ENCODE measurements at places on chromosomes 7 and 10.

- peak; percentile 11 for DNase-seq
Measured at GRCh38 chr7:151047976-151048815, at the start of gene ASIC3. ASIC3 (plus strand) TSS chr7:151048531; CDS start chr7:151048886, 355 bp downstream.

DNA sequence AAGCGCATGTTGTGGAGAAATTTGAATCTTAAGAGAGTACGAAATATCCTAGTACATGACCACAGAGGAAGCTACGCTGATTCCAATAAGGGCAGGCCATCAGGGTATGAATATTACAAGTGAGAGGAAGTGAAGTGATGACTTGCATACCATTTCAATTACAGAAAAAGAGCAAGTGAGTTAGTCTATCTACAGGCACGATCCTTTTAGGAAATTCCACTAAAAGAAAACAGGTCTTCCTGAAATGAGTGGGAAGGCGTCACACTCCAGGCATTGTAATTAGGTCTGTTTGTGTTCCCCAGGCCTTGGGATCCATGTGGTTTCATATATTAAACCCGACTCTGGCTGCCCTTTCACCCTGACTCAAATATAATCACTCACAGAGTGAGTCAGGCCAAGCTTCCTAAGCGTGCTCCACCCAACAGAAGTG, 152.5 kb downstream of the SEMA3A start:
- no peak for DNase-seq

- DNase-seq, result no peak
Measured at GRCh38 chr7:42978496-42978895, 46.3 kb downstream of the MRPL32 start.

DNA sequence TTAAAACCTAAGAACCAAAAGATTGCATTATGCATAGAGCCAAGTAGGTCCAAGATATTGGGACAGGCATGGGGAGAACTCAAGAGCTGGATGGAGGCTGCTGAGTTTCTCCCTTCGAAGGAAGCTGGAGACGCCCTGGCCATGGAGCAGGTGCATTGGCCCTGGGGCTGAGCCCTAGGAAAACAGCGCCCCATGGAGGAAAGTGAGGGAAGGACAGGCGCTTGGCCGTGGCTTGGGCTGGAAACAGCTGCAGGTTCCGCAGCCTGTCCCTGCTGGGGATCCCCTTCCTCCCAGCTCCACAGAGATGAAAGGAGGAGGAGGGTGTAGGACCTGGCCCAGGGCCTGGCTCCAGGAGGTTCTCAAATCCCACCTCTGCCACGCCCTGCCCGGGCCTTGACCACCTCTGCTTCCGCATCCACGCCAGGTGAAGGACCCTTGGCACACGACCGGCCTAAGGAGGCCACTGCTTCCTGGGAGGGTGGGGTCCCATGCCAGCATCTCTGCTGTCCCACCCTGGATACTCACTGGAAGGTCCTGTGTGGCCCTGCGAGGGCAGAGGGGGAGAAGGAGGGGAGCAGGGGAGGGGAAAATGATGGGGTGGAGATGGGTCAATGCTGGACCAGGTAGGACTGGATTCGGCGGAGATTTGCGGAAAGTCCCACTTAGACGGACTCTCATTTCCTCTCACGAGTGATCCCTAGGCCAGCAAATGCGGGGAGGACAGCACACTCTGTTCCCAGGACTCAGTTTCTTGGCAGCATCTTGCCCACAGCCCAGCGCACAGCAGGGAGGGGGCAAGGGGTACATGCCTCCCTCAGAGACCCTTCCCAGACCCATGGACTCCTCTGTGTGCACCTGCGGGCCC, 258.6 kb upstream of the TCERG1L start:
- DNase-seq, result no peak

DNA sequence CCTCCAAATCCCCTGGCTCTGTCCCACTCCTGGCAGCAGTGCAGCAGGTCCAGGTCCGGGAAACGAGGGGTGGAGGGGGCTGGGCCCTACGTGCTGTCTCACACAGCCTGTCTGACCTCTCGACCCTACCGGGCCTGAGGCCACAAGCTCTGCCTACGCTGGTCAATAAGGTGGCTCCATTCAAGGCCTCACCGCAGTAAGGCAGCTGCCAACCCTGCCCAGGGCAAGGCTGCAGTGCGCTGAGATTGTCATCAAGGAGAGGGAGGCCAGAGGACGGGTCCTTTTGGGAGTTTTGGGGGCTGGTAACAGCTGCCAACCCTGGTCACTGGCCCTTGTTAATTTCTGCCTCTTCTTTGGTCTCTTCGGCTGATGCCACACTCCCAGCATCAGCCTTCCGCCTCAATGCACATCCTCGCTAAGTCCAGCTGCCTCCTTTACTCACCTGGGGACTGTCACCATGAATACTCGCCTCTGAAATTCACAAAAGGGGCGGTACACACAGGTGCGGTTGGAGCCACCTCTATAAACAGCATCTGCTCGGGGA, 3.5 kb downstream of the EPO start:
- no peak for DNase-seq

GRCh38 chr7:39461263-39461820, 104.9 kb upstream of the YAE1 start:
- no peak for DNase-seq

DNA sequence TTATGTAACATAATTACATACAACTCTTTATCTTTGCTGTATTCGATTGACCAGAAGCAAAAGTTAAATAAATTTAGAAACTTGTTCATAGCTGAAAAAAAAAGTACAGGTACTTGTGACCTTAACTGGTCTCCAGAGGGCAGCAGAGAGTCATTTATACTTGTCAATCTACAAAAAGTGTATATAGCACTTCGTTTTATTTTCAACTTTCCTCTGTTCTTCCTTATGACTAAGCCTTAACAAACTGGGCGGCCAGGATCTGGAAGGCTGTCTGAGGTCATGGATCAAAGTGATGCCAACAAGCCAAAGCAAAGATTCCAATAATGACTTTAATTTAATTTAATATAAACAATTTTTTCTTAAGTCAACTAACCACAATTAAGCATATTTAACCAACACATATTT, 29.8 kb downstream of the C10orf67 start:
- peak; percentile 25 for DNase-seq

DNA sequence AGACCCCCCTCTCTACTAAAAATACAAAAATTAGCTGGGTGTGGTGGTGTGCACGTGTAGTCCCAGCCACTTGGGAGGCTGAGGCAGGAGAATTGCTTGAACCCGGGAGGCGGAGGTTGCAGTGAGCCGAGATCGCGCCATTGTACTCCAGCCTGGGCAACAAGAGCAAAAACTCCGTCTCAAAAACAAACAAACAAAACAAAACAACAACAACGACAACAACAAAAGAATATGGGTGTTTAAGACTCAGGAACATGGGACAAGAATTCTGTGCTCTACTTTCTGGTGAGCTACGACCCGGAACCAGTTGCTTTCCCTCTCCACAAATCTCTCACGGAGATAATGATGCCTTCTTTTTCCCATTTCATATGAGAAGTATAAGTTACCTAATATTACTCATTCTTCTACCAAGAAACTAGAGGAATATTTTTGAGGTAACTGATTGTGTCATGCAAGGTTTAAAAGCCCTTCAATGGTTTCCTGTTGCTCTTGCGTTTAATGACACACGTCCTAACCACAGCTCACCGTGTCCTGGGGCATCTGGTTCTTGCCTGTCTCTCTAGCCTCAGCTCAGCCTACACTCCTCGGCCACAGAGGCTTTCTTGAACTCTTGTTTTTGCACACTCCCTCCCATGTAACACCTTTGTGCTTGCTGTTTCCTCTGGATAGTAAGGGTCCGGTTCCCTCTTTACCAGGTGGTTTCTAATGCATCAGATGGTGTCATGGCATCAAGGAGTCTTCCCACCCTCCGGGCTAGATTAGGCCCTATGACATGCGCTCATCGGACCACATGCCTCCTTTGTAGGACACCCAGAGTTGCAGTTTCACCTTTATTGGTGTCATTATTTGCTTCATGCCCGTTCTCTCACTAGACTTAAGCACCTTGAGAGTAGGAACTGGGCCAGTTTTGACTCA, 67.5 kb downstream of the PFKFB3 start:
- DNase-seq, result no peak

- peak; percentile 47 for DNase-seq
Measured at GRCh38 chr10:119025776-119026175, 3.7 kb upstream of the NANOS1 start.

- no peak for DNase-seq
Measured at GRCh38 chr10:63520500-63521415, at the start of gene REEP3. REEP3 (plus strand) TSS chr10:63521401; CDS start chr10:63521546, 145 bp downstream.

GRCh38 chr10:4708123-4708759, 117.8 kb upstream of the AKR1E2 start:
- DNase-seq, result no peak

- DNase-seq, result peak; percentile 48
Measured at GRCh38 chr7:29480451-29480850, 83.2 kb upstream of the PRR15 start.

DNA sequence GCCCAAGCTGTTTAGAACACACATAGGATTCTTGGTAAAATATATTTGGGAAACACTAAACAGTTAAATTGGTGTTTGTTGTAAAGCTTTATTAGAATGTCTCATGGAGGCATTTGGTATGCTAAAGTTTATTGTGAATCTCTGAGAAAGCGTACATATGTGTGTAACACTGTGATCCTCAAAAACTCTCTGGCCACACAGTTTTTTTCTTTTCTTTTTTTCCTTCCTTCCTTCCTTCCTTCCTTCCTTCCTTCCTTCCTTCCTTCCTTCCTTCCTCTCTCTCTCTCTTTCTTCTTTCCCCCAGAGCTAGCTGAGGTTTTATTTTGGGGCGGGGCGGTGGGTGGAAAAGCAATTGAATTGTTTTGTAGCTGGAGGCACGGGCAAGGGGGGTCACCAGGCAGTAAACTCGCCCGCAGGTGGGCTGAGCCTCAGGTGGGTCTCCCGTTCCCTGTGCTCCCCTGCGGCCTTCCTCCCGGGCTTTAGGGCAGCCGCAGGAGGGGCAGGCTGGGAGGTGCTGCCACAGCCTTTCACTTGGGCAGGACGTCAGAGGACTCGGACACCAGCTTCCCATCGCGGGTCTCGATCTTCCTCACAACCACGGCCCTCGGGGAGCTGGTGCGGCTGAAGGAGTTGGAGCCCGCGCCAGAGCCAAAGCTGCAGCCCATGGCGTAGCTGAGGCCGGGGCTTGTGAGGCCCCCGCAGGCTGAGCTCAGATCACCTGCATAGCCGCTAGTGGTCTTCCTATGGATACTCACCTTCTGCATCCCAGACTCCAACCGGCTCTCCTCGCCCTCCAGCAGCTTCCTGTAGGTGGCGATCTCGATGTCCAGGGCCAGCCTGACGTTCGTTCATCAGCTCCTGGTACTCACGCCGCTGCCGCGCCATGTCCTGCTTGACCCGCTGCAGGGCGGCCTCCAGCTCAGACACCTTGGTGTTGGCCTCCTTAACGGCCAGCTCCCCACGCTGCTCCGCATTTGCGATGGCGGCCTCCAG, 459.0 kb downstream of the GATA3 start:
- no peak for DNase-seq

GRCh38 chr7:129136887-129137642, 7.4 kb upstream of the TSPAN33 start:
- no peak for DNase-seq

DNA sequence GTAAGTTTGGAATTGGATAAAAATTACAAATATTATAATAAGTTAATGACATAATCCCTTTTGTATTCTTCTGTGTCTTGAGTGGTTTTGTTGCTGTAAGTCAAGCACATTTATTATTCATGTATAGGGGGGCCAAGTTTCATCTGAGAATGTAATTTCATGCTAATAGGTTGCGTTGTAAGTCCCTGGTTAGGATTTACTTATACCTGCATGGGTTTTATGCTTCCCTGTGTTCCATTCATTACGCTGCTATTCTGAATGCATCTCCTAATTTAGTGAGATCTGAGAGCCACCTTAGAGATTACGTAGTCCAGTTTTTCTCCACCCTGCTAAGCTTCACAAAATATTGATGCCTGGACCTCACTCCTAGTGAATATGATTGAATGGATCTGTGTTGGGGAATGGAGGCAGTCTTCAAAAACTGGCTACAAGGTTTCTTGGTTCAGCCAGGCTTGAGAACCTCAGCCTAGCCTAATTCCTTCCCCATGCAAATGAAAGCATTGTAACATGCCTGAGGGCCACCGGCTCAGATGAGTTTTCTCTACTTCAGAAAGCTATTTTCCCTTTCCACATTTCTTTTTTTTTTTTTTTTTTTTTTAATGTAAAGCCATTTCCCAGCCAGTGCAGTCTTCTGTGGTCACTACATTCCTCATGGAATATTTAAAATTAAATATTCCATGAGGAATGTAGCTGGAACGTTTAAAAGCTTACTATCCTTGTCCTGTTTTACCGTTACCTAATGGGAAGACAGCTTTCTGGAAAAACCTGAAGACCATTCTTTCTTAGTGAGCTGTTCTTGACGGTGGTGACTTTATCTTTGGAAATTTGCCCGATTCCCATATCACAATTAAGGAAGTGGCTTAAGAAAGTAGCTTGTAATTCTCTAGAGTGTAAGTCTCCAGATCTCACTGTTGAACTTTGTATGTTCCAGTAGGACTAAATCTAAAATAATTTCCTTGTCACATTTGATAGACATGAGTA, 16.0 kb downstream of the PAPSS2 start:
- no peak for DNase-seq

- peak; percentile 45 for DNase-seq
Measured at GRCh38 chr10:75403144-75403938, 1.8 kb upstream of the ZNF503 start.

- DNase-seq, result peak; percentile 52
Measured at GRCh38 chr10:131269776-131270460, 41.6 kb downstream of the TCERG1L start.

- DNase-seq, result peak; percentile 16
Measured at GRCh38 chr7:55018361-55019190, at the start of gene EGFR. EGFR (plus strand) TSS chr7:55019017; CDS start chr7:55019278, 261 bp downstream.
